ENCODE measurements at places on chromosomes 2 and 18.

DNA sequence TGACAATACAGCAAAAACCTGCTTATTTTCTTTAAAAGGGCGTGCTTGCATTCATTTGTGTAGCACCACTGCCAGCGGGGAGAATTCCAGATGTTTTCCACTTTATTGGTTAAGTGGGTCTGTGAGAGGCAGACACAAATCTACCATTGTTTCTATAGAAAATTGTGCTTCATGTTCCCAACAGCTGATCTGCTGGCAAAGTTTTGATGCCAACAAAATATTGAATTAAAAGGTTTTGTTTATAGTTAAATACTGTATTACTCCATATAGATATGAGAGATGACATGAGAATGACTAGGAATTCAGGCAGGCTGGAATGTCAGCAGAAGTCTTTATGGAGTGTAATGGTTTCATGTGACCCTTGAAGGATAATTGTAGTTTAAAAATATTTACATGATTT, 182.7 kb downstream of the MC4R start:
- DNase-seq: peak; percentile 25

DNA sequence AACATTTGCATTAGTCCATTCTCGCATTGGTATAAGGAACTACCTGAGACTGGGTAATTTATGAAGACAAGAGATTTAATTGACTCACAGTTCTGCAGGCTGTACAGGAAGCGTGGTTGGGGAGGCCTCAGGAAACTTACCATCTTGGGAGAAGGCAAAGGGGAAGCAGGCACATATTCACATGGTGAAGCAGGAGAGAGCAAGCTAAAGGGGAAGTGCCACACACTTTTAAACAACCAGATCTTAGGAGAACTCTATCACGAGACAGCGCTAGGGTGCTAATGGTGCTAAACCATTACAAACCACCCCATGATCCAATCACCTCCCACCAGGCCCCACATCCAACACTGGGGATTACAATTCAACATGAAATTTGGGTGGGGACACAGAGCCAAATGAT, 201.7 kb upstream of the MGAT5 start:
- DNase-seq: no peak

DNA sequence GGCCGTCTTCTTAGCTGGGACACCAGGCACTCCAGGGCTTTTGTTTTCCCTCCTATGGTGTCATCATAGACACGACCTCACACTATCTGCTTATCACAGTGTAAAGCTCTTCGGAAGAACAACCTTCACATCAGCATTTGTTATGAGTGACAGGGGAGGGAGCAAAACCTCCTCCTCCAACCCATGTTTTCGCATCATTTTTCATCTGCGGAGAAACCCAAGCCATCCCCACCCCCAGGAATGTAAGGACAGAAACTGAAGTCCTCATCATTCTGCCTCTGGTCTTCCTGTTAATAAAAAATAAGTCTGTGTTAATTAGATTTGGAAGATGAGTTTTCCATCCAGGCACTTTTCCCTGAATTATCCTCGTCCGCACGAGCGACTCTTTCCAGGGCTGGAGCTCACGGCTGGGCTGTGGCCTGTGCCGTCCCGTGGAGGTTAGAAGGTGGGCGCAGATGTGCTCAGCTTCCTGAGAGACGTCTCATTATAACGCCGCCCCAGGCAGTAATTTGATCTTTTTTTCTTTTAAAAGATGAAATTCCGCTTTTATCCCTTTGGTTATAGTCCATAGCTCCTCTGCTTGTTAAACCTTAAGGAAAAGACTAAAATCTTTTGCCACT, 101.6 kb upstream of the TMEM18 start:
- no peak for DNase-seq

- no peak for DNase-seq
These were observed 250.5 kb downstream of the GLI2 start for GRCh38 chr2:120985997-120986651.

DNA sequence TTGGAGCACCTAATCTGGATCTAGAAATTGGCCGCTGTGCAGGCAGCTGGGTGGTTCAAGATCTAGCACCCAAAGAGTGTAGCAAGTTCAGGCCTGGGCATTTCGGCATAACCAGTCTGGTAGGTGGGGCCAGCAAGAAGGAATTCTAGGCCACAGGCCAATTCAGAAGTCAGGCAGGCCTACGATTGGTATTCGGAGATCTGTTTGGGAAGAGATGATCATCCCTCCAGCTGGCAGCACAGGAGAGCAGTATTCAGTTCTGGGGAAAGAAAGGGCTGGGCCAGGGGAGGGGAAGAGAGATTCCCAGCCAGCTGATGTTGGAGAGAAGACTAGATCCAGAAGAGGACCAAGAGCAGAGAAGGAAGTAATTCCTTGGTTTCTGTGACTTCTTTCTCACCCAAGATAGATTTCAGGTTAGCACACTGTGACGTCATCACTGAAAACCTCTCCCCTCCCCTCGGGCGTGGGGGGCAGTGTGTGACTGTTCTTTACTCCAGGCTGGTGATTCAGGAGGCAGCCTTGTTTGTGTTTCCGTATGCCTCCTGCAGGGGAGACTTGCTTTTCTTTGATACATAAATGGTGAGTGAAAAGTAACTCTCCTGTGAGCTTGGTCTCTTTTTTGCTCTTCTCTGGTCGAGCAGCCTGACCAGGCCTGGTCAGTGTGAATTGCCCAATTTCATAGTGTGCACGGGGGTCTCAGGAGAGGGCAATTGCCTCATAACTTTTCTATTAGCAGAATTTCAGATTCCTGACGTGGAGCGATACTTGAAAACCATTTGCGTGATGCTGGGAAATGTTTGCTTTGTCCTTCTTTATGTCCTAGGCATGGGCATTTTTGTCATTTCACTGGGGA, 61.1 kb downstream of the MEIS1 start:
- DNase-seq: peak; percentile 70

DNA sequence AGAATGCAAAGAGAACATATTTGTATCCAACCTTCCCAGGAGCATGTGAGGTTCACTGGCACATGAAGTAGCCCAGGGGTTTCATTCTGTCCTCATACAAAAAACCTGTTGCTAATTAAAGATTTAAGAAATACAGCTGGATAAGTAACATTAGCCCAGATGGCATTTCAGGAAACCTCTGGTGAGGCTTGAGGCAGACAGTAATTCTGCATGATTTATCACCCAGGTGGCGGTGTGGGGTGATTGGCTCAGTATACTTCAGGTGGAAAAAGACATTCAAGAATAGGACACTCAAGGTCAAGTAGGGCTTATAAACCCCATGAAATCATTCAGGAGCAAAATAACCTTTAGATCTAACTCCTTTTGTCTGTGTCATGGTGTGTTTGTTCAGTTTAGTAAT, 237.4 kb downstream of the RNF144A start:
- no peak for DNase-seq

- DNase-seq: no peak
These were observed 43.7 kb upstream of the MEX3C start for GRCh38 chr18:51241226-51241625.

Data from stomach (tissue), 19 donors.